Fibroblast of gingiva (primary cell): ENCODE measurements at places on chromosomes 4 and X.

GRCh38 chrX:42025861-42026260 is 102.5 kb upstream of the CASK start:
- DNase-seq: no peak

DNA sequence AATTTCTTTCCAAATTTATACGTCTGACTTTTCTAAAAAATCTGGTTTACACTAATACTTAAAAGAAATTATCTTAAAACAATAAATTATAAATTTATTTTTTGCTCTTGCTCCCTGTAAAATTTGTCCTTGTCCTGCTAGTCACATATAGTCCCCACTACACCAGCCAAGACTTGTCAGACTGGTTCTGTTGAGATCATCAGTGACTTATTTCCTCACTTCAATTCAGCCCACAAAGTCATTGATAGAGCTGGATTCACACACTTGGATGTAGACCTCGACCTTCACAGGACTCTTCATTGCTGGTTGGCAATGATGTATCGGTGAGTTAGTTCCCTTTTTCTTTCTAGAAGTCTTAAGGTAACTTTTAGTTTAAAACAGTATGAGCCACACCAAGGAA is at the start of gene TMPRSS11E:
TMPRSS11E (plus strand) TSS at position 263 of the 400 bp plus-strand sequence; CDS start at position 313, 50 bp downstream.
- DNase-seq: no peak

GRCh38 chr4:80141543-80141942 is 55.8 kb upstream of the PRDM8 start:
- DNase-seq: no peak

- no peak for DNase-seq
These were observed 17.1 kb downstream of the ACSL1 start for GRCh38 chr4:184808713-184809050.

DNA sequence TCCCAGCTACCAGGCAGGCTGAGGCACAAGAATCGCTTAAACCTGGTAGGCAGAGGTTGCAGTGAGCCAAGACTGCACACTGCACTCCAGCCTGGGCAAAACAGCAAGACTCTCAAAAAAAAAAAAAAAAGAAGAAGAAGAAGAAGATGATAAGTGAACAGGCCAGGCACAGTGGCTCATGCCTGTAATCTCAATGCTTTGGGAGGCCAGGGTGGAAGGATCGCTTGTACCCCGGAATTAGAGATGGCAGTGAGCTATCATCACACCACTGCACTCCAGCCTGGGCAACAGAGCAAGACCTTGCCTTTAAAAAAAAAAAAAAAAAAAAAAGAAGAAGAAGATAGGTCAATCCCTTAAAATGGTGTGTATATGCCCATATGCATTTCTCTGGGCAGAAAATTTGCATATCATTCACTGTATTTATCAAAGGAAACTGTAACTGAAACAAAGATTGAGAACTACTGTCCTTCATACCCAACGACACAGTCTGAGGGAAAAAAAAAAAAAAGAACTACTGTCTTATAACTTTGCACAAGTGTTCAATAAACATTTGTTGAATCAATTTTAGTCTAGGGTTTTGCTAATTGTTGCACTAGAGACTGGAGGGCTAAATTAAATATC is 2.3 kb downstream of the RFC1 start:
- DNase-seq: no peak

GRCh38 chrX:145751943-145752342 is 65.7 kb upstream of the SLITRK2 start:
- DNase-seq: peak; percentile 84

DNA sequence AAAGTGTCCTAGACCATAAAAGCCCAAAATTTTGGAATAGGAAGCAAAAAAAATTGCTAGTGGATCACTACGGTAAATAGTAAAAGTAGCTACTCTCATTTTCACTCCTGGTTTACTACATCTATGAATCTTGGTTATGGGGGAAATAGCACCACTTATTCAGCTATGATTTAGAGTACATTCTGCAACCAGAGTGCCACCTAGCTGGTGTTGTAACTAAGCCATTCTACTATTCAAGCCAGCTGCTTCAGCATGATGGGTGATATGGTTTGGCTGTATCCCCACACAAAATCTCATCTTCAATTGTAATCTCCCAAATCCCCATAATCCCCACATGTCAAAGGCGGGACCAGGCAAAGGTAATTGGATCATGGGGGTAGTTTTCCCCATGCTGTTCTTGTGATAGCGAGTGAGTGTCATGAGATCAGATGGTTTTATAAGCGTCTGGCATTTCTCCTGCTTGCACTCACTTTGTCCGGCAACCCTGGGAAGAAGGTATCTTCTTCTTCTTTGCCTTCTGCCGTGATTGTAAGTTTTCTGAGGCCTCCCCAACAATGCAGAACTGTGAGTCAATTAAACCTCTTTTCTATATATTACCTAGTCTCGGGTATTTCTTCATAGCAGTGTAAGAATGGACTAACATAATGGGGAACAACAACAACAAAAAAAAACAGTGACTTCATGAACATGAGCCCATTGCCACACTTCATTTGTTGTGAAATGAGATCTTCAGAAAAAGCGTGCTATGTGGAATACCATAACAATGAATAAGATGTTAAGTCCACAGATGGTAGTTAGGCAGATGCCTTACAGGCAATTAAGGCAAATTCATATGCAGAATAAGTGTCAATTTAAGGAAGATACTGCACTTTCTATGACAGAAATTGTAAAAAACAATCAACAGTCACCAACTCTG is 280.1 kb downstream of the PABPC4L start:
- DNase-seq: peak; percentile 27

GRCh38 chrX:20382518-20383297 is 116.0 kb upstream of the RPS6KA3 start:
- peak; percentile 0 for DNase-seq

DNA sequence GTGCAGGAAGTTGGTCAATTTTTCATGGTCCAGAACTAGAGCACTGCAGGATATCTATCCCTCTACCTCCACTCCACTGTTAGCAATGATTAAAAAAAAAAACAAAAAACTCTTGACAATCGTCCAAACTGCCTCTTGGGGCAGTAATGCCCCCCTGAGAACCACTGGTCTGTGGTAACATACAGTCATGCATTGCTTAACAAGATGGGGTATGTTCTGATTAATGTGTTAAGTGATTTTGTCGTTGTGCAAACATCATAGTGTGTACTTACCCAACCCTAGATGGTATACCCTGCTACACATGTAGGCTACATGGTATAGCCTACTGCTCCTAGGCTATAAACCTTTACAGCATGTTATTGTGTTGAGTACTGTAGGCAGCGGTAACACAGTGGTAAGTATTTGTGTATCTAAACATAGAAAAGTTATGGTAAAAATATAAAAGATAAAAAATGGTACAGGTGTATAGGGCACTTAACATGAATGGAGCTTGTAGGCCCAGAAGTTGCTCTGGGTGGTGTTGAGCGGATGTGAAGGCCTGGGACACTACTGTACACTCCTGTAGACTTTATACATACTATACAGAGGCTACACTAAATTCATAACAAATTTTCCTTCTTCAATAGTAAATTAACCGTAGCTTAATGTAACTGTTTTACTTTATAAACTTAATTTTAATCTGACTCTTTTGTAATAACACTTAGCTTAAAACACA is 34.1 kb downstream of the ART3 start:
- peak; percentile 29 for DNase-seq

DNA sequence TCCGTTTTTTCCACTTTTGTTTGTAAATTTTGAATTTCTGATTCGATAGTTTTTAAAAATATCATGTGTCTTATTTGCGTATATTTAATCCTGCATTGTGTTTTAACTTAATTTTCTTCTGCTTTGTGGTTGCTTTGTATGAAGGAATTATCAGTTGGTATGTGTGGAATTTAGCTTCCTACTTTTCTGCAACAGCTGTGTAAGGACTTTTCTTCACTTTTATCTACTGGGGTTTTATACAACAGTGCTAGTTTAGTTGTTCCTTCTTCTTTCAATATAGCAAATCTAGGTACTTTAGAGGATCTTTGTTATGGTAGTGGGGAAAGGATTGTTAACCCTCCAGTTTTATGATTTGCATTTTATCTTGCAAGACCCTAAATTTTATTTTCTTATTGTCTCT is 410.3 kb downstream of the CCSER1 start:
- DNase-seq: no peak

- no peak for DNase-seq
These were observed at the start of gene ARSH for GRCh38 chrX:3006495-3006894. TSS of gene ARSH (plus strand) at chrX:3006546. CDS start at chrX:3006613, 67 bp downstream.

- DNase-seq: no peak
These were observed 17.1 kb upstream of the SLC7A11 start for GRCh38 chr4:138259271-138259670.

DNA sequence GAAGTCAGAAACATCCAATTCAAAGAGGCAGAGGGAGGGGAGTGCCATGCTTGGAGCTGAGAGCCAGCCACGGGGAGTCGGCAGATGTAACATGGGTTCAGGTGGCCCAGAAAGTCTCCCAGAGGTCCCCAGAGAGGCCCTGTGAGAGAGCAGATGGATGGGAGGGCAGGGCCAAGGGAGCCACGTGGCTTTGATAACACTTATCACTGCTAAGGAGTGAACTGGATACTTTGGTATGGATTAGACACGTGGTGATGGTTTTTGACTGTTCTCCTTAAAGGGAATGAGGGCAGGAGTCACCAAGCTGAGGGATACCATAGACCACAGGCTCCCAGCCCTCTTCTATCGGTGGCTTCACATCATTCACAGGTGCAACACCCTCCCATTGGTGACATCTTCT is 13.7 kb downstream of the CCKAR start:
- no peak for DNase-seq

DNA sequence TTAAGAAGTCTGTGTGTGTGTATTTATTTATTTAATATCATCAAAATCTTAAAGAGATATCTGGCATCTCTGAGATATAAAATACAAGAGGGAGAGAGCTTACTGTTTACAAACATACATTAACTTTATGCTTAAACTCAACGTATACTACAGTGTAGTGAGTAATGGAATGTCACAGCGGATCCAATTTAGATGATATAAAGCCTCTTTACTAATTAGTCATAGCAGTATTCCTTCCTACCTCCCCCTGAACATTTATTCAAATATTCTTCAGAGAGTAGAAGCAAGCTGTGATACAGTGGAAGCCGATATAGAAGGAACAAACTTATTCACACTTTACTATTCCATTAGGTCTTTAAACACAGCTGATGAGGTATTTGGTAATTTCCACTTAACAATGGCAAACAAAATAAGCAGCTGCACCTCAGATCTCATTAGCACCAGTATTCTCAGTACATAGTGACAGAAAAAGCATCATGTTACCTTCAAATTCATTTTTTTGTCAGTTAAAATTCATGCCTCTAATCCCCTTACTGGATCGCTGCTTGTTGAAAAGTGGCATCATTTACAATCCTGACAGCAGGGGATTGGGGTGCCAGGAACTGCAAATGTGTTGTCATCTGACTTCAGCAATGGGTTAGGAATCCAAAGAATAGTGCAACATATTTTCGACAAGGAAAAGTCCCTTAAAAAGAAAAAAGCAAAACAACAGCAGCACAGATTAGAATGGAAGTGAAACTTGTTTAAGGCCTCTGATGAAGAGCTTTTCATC is 658.7 kb upstream of the EPHA5 start:
- no peak for DNase-seq

GRCh38 chrX:108001218-108001814 is 19.1 kb upstream of the TEX13B start:
- peak; percentile 52 for DNase-seq

DNA sequence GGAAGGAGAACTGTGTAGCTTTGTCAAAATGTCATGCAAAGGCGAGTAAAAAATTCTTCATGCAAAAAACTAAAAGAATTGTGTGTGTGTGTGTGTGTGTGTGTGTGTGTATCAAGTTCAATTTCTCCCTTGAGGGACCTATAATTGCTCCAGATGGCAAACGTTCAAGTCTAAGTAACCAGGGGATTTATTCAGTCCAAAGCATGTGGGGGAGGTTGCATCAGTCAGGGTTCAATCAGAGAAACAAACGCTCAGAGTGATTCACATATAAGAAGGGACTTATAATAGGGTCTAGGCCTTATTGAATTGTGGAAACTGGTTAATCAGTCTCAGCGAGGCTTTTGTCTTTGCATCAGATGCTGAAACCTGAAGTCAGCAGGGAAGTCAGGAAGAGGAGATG is 5.0 kb downstream of the DCAF8L1 start:
- peak; percentile 16 for DNase-seq

DNA sequence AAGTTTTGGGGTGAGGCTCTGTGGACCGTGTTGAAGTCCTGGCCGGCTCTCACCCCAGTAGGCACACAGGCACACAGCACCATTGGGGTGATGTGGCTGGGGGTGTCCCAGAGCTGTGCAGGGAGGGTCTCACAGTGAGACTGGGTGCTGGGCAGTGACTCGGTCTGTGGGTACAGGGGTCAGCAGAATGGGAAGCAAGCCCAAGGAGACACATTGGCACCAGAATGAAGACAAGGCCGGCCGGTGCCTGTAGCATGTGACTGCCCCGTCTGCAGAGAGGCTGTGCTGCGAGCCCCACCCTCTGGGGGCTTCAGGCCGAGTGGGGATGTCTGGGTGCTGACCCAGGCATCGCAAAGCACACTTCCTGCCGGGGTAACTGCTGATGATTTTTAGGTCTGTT is 5.2 kb downstream of the MAEA start:
- no peak for DNase-seq

- no peak for DNase-seq
These were observed 1.8 kb downstream of the ZFP92 start for GRCh38 chrX:153412746-153413720.

DNA sequence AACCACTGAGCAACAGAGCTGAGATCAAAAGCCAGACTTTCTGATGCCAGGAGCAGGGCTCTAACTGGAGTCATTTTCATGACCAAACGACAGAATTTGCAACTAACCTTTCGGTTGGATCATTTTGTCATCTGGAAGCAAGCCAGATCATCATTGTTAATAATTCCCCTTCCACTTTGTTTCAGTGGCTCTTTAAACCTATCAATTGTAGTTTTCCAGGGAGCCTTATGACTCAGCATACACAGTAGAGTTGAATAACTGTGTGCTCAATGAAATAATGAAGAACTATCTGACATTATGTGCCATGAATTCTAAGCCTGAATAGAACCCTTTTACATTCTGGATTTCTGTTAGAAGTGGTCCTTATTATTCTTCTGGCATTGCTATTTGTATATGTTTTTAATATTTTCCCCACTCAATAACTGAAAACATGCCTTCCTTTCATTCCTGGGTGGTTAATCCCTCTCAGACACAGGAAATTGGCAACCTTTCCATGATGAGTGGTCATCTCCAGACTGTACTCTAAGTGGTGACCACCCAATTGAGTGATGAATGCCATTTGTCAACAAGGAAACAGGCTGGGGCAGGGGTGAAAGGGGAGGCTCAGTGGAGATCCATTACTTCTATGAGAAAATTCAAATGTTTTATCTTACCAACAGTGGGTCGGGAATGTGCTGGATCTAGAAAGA is 431.8 kb downstream of the BCOR start:
- no peak for DNase-seq
